HL-60 (cell line): ENCODE measurements at places on chromosomes 3 and 15.

GRCh38 chr3:147799601-147800000 lies 390.4 kb downstream of the ZIC1 start:
- no peak for DNase-seq

DNA sequence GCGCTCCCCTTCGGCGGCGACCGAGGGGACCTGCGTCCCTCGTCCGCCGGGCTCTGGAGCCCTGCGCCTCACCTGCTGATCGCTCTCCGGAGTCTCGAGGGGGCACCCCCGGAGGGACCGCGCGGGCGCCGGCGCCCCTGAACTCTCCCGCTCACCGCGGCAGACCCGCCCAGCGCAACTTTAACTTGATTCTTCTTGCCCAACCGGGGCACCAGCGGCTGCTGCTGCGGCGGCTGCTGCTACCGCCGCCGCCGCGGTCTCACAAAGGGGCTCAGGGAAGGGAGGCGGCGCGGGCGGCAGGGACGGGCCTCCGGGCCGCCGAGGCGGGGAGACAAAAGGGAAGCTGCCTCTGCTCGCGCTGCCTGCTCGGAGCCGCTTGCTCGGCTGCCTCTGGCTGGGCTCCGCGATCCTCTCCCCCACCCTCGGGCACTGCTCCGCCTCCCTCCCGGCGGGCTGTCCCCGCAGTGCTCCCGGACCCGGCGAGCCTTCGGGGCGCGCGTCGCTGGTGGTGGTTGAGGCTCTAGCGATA lies at the start of gene PPM1L:
PPM1L (plus strand) TSS at position 456 of the 529 bp plus-strand sequence.
- peak; percentile 29 for DNase-seq

GRCh38 chr3:4977001-4977852 lies 2.0 kb upstream of the BHLHE40 start:
- DNase-seq, result peak; percentile 91

- no peak for DNase-seq
Measured at GRCh38 chr15:85963262-85963760, 116.4 kb upstream of the AGBL1 start.

DNA sequence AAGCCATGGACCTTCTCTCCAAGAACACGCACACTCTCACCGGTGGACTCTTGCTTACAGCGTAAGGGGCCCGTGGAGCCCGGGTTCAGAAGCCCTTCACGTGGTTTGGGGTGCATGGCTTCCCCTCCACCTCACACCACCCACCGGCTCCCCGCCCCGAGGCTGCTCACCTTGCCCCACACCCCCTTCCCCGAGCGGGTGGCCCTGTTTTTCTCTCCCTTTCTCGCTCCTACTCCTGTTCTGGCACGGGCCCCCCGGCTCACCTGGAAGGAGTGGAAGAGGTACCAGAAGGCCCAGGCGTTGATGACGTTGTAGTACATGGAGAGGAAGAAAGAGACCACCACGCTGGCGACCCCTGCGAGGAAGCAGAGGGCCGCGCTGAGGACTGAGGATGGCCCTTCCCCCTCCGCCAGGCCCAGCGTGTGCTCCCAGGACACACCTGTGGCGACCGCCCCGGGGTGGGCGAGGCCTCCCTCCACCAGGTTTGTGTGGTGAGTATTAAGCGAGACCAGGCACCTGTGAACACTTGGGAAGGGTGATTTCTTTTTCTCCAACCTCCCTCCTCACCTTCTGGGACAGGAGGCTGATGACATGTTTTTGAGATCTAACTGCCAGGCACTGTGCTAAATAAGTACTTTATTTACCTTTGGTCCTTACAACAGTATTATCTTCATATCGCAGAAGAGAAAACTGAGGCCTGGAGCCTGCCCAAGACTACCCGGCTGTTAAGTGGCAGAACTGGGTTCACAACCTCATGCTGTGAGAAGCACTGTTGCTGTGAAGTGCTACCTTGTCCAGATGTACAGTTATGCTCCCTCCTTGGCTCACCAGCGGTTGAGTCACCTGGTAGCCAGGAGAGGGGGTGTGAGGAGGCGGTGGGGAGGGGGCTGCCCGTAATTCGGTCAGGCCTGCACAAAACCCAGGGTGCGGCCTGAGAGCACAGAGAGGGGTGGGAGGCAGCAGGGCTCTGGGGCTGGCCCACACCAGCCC lies 16.3 kb downstream of the SLC6A20 start:
- no peak for DNase-seq

DNA sequence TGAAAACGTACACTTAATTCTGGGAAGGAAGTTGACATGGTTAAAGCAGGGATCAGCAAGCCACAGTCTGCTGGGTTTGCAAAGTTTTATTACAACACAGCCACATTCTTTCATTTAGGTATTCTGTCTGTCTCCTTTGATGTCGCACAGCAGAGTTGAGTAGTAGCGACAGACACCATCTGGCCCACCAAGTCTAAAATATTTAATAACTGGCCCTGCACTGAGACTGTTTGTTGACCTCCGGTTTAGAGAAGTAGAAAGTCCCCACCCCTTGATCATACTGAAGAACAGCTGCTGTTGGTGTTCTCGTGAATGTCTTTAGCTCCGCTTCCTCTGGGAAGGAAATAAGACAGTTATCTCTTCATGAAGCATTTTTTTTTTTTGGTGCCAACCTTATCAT lies 66.2 kb downstream of the MCTP2 start:
- DNase-seq, result peak; percentile 61
